ENCODE measurements at places on chromosomes 2 and 18. TPM values are rescaled to one million over a fixed set of nuclear protein-coding genes. Genes with fewer than 3 reads are reported as not detected.
A peak's percentile ranks its signal among the peaks of the same experiment; 100 is the strongest.

Gene FAHD2B
- 41.9 TPM for total RNA-seq

DNA sequence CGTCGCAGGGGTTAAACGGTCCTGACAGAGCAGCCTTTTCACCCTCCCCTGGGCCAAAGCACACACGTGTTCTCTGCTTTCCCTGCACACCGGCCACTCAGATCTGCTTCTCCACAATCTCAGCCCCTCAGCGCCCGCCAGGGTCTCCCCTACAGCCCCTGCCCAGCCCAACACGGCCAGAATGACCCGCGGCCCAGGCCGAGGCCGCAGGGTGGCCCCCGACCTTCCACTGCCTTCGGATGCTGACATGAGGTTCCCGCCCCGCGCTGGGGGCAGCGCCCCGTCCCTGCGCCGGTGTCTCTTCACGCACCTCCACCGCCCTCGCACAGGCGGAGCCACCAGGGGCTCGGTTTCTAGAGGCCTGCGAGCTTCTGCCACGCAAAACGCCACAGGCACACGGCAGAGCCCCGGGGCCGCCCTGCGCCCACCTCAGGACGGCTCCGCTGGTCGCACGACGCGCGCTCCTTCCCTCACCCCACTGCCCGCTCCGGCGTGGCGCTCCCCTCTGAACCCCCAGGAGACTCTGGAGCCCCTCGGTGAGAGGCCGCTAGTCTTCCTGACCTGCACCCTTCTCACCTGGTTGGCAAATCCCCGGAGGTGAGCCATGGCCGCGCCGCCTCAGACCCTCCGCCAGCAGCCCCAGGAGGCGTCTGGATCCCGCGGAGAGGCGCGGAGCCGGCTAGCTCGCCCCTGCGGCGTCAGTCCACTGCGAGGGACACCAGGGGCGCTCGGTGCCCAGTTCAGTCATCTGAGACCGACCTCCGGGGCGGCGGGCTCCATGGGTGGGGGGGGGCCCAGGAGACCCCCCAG, 749 bp downstream of the STK25 start:
- peak; percentile 81 for DNase-seq

Gene SERPINB11
- total RNA-seq = not detected

Gene RAPH1
- total RNA-seq = 19.1 TPM

DNA sequence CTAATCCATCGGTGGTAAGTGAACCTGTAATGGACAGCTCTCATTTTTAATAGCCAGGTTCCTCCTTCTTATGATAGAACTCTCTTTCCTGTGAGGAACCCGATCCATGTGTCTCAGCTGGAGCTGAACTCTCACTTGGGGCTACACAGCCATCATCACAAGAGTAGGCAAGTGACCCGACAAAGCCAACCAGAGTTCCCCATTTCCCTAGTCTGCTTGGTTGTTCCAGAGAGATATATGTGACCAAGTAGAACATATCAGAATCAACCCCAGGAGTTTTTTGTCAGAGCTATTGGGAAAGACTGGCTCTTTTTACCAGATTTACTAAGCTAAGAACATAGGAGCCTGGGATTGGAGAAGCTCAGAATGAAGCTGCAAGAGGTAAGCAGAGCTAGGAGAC, 14.6 kb upstream of the HNRNPLL start:
- DNase-seq = no peak

Data from endodermal cell (in vitro differentiated cells).